ENCODE measurements at places on chromosomes 1 and 21. TPM values are rescaled to one million over a fixed set of nuclear protein-coding genes. Genes with fewer than 3 reads are reported as not detected.

- H3K27ac ChIP-seq: no peak overlapping the region
- H3K4me1 ChIP-seq: no peaks in the 10 kb centered on the region
- no peak overlapping the region for H3K4me3 ChIP-seq
- H3K27me3 ChIP-seq: no peaks in the 10 kb centered on the region
- no peak for DNase-seq
These were observed 80.8 kb upstream of the DIRAS3 start for GRCh38 chr1:68131261-68131660.

Gene FTCD
- 0.69 TPM for total RNA-seq

DNA sequence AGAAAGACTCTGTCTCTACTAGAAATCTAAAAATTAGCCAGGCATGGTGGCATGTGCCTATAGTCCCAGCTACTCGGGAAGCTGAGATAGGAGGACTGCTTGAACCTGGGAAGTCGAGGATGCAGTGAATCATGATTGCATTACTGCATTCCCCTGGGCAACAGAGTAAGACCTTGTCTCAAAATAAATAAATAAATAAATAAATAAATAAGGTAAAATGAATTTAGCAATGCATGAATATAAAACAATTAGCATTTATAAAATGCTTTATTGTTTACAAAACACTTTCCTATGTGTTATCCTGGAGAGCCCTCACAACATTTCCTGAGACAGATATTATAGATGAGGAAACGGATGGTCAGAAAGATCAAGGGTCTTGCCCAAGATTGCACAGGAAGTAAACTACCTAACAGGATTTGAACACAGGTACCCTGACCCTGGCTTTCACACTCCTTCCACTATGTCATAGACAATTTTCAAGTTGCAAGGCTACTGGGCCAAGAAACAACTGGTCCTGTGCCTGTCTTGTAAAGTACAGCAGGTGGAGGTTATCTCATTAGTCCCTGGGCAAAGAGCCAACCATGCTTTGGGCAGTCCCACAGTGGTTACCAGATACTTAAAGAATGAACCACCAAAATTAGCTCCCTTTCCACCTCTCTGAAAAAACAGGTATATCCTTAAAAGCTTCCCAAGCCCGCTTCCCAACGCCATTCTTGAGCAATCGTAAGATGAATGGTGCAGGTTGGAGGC is 15.4 kb upstream of the VSIG8 start:
- no peak for DNase-seq
- H3K27ac ChIP-seq: no peak overlapping the region
- H3K36me3 ChIP-seq: no peaks in the 10 kb centered on the region
- H3K27me3 ChIP-seq: no peaks in the 10 kb centered on the region
- no peak overlapping the region for H3K4me3 ChIP-seq
- H3K4me1 ChIP-seq: peaks cover 11% of the 10 kb centered on the region

Gene OR6K3
- total RNA-seq: not detected

DNA sequence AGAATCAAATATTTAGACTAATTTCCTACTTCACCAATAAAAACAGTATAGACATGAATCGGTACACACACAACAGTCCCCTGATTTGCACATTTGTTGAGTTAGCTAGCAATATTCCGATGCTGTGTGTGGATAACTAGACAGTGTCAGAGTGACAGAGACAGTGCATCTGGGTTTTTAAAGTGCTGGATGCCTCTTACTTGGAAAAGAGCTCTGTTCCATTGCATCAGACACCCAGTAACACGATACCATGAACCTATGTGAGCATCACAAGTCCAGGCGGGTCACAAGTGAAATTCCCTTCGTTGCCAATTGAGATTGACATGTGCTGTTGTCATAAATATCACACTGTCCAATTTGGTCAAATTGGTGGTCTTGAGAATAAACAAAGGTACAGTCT is 82.0 kb upstream of the ESRRG start:
- no peak overlapping the region for H3K27ac ChIP-seq
- no peak for DNase-seq
- no peaks in the 10 kb centered on the region for H3K27me3 ChIP-seq
- no peaks in the 10 kb centered on the region for H3K36me3 ChIP-seq
- no peak overlapping the region for H3K4me3 ChIP-seq

GRCh38 chr1:25731148-25731547 is 68.8 kb upstream of the SELENON start:
- H3K27ac ChIP-seq: no peak overlapping the region
- no peaks in the 10 kb centered on the region for H3K36me3 ChIP-seq
- no peak overlapping the region for H3K4me3 ChIP-seq

- no peak for DNase-seq
- no peak overlapping the region for H3K27ac ChIP-seq
- no peak overlapping the region for H3K4me3 ChIP-seq
- H3K4me1 ChIP-seq: peaks cover 14% of the 10 kb centered on the region
- no peaks in the 10 kb centered on the region for H3K36me3 ChIP-seq
These were observed 28.0 kb downstream of the MACO1 start for GRCh38 chr1:25458541-25459298.
